Activated CD8-positive, alpha-beta T cell treated with anti-CD3 and anti-CD28 coated beads, Interleukin-2, amount 10 ng/mL, durations not matched to agents 7 days and 5 days (primary cell): ENCODE measurements at places on chromosomes 1 and 21. TPM values are rescaled to one million over a fixed set of nuclear protein-coding genes. Genes with fewer than 3 reads are reported as not detected.

DNA sequence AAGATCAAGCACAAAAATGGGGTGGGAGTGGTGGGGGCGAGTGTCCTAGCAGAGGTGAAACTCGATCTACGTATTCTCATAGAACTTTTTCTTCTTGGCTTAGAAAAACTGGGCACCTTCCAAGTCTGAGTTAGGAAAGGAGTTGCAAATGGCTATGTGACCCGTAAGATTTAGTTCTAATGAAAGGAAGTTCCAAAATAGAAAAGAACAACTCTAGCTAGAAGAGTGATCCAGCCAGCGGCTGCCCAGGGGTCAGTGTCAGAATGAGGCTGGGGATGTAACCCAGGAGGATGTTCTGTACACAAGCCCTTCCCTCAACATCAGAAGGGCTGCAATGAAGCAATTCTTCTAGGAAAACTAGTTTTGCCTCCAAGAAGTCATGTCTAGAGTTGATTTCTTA lies 5.2 kb downstream of the MTARC1 start:
- H3K4me3 ChIP-seq: no peak overlapping the region
- H3K4me1 ChIP-seq: peaks cover 1% of the 10 kb centered on the region
- peaks cover 21% of the 10 kb centered on the region for H3K27me3 ChIP-seq
- H3K36me3 ChIP-seq: no peaks in the 10 kb centered on the region
- no peak for DNase-seq

- H3K4me1 ChIP-seq: no peaks in the 10 kb centered on the region
- H3K36me3 ChIP-seq: no peaks in the 10 kb centered on the region
- no peak overlapping the region for H3K27ac ChIP-seq
- DNase-seq: no peak
- no peak overlapping the region for H3K4me3 ChIP-seq
These were observed 10.3 kb downstream of the ZYG11A start for GRCh38 chr1:52852854-52853253.

RIMS3 gene
- total RNA-seq: 6.2 TPM

GRCh38 chr21:41086569-41086968 lies 81.4 kb upstream of the BACE2 start:
- H3K4me3 ChIP-seq: no peak overlapping the region
- H3K36me3 ChIP-seq: no peaks in the 10 kb centered on the region
- H3K4me1 ChIP-seq: no peaks in the 10 kb centered on the region
- no peak overlapping the region for H3K27ac ChIP-seq

GRCh38 chr1:224631462-224632115 lies 15.5 kb downstream of the CNIH3 start:
- H3K4me1 ChIP-seq: peaks cover 4% of the 10 kb centered on the region
- no peak overlapping the region for H3K27ac ChIP-seq
- H3K27me3 ChIP-seq: peaks cover 14% of the 10 kb centered on the region
- H3K4me3 ChIP-seq: no peak overlapping the region

DNA sequence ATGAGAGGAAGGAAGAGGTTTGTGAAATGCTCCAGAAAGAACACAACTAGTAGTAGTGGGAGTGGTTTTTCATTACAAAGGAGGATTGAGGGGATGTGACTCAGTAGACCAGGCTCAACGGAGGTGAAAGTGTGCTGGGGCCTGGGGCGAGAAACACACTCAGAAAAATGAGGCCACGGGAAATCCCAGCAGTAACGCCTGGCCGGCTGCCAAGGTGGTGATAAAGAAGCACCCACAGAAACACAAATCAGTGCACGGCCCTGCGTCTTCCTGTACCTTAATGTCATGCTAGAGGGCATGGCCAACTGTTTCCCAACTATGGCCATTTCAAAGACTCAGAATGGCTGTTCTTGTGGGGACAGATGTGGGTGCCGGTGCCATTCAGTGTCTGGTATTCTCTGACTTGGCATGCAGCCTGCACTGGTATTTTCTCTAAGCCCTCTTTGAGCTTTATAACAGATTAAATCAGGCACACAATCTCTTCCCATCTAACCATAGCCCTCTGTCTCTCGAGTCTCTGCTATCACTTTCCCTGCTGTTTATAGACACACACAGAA lies 38.2 kb downstream of the URB2 start:
- peaks cover 27% of the 10 kb centered on the region for H3K36me3 ChIP-seq
- peak; percentile 57 for DNase-seq
- H3K27me3 ChIP-seq: no peaks in the 10 kb centered on the region
- H3K4me3 ChIP-seq: no peak overlapping the region
- H3K27ac ChIP-seq: no peak overlapping the region

- no peaks in the 10 kb centered on the region for H3K36me3 ChIP-seq
- no peak for DNase-seq
- H3K27ac ChIP-seq: no peak overlapping the region
- no peak overlapping the region for H3K4me3 ChIP-seq
These were observed 293.1 kb upstream of the LYPLAL1 start for GRCh38 chr1:218880484-218881060.

GRCh38 chr1:7108251-7108650 lies 323.0 kb downstream of the CAMTA1 start:
- H3K4me3 ChIP-seq: no peak overlapping the region
- no peaks in the 10 kb centered on the region for H3K27me3 ChIP-seq
- H3K4me1 ChIP-seq: no peaks in the 10 kb centered on the region
- H3K36me3 ChIP-seq: no peaks in the 10 kb centered on the region
- no peak overlapping the region for H3K27ac ChIP-seq
- no peak for DNase-seq

DNA sequence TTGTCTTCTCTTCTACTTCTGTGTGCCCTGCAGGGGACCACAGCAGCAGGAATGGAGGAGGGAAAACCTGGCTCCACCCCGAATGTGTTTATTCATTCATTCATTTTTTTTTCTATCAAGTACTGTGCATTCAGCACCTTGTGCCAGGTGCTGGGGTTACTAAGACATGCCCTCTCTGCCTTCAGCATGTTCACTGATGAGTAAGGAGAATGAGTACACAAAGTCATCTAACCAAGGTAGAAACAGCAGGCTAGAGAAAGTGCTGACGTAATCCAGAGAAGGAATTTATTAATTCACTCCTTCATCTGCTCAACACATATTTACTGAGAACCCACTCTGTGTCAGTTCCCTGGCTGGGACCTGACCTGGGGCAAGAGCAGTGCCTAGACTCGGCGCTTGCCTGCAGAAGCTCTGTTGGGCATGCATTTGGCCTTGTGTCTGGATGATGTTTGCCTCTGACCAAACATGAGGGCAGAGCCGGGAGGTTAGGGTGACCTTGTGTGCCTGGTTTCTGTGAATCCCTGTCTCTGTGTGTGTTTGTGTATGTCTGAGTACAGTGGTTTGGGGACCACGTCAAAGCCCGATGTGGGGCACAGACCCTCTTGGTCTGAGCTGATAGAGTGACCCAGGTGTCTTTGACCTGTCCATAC lies 3.3 kb upstream of the MYOG start:
- H3K27me3 ChIP-seq: peaks cover 9% of the 10 kb centered on the region
- H3K27ac ChIP-seq: no peak overlapping the region
- H3K4me3 ChIP-seq: no peak overlapping the region
- H3K36me3 ChIP-seq: no peaks in the 10 kb centered on the region

RPTN gene
- not detected for total RNA-seq

HCRTR1 gene
- total RNA-seq: not detected

DNA sequence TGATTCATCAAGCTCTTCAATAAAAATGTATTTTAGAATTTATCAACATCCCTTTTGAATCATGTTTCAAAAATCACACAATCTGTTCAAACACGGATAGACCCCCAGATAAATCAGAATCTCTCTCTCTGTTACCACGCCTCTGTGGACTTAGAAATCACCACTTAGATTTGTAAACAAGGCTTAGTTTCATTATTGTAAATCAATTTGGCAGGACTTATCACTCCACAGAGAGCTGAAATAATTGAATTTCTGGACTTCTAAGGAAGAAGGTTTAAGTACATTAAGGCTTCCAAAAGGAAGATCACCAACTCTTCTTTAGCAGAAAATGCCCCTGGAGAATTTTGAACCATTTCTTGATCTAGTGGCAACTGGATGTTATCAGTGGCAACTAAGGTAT lies 100.4 kb downstream of the APP start:
- H3K36me3 ChIP-seq: no peaks in the 10 kb centered on the region
- H3K4me3 ChIP-seq: no peak overlapping the region
- no peak for DNase-seq
- no peak overlapping the region for H3K27ac ChIP-seq

DNA sequence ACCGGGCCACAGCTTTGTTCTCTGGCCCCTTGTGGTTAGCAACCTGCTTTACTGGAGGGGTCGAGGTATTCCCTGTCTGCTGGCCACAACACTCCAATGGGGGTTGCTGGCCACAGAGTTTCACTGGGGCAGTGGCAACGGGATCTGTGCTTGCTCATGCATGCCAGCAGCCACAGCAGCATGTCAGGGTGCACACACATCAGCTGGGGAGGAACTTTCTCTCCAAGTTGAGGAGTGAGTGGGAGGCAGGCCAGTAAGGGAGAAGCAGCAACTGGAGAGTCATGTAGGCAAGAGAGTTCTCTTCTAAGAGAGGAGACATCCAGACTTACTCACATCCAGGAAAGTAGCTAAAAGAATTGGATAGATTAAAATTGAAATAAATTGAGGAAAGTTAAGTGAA lies 38.0 kb downstream of the SAMD13 start:
- H3K27ac ChIP-seq: no peak overlapping the region
- no peak for DNase-seq
- H3K27me3 ChIP-seq: no peaks in the 10 kb centered on the region

- H3K4me3 ChIP-seq: no peak overlapping the region
- no peak for DNase-seq
- H3K4me1 ChIP-seq: peaks cover 28% of the 10 kb centered on the region
- no peaks in the 10 kb centered on the region for H3K36me3 ChIP-seq
- H3K27me3 ChIP-seq: no peaks in the 10 kb centered on the region
- H3K27ac ChIP-seq: no peak overlapping the region
These were observed 131.5 kb downstream of the CNIH3 start for GRCh38 chr1:224747578-224747977.

DNA sequence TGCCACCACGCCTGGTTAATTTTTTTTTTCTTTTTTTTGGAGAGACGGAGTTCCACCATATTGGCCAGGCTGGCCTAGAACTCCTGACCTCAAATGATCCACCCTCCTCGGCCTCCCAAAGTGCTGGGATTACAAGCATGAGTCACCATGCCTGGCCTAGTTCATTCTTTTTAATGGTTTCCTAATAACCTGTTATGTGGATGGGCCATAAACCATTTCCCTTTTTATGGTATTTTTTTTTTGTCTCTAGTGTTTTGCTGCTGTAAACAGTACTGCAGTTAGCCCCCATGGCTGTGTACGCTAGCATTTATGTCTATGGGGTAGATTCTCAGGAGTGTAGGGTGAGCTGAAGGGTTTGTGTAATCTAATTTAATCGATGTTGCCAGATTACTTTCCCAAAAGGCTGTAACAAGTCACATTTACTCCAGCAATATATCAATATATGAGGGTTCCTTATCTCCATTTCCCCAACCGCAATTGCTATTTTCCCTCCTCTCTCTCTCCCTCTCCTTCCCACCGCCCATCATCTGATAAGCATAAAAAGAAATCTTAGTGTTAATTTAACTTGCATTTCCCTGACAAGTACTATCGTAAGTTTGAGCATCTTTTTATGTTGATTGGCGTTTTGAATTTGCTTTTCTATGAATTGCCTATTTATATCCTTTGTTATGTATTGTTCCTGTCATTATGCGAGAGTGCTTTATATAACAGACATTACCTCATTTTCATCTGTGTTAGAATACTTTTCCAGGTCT lies 28.7 kb downstream of the RCSD1 start:
- no peak overlapping the region for H3K4me3 ChIP-seq
- DNase-seq: no peak
- no peaks in the 10 kb centered on the region for H3K27me3 ChIP-seq
- H3K27ac ChIP-seq: no peak overlapping the region
- H3K36me3 ChIP-seq: peaks cover 61% of the 10 kb centered on the region

- H3K4me3 ChIP-seq: peak overlapping the region; percentile 100
- DNase-seq: no peak
- H3K36me3 ChIP-seq: peaks cover 56% of the 10 kb centered on the region
- no peaks in the 10 kb centered on the region for H3K27me3 ChIP-seq
- peaks cover 78% of the 10 kb centered on the region for H3K4me1 ChIP-seq
These were observed 3.5 kb downstream of the TNFRSF1B start for GRCh38 chr1:12170263-12170671.

DNAJC28 gene
- total RNA-seq: 0.73 TPM

GUCA2B gene
- not detected for total RNA-seq

DNA sequence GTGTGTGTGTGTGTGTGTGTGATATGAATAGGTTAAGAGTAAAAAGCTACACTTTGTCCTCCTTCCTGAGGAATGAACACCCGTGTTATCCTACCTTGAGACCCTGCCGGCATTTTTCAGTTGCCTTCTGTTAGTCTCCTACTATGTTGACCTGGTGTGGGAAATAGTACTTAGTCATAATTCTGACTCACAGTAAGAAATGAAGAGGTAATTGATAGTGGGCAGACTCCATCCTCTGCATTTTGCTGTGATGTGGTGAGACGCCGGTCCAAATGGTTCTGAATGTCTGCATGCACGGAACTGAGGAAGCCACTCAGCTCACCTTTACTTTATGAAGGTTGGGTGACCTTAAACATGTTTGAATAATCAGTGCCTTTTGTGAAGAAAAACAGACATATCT lies 12.6 kb downstream of the CD101 start:
- peaks cover 57% of the 10 kb centered on the region for H3K36me3 ChIP-seq
- DNase-seq: no peak
- H3K4me3 ChIP-seq: no peak overlapping the region
- peaks cover 37% of the 10 kb centered on the region for H3K4me1 ChIP-seq
- no peak overlapping the region for H3K27ac ChIP-seq
- no peaks in the 10 kb centered on the region for H3K27me3 ChIP-seq

DNA sequence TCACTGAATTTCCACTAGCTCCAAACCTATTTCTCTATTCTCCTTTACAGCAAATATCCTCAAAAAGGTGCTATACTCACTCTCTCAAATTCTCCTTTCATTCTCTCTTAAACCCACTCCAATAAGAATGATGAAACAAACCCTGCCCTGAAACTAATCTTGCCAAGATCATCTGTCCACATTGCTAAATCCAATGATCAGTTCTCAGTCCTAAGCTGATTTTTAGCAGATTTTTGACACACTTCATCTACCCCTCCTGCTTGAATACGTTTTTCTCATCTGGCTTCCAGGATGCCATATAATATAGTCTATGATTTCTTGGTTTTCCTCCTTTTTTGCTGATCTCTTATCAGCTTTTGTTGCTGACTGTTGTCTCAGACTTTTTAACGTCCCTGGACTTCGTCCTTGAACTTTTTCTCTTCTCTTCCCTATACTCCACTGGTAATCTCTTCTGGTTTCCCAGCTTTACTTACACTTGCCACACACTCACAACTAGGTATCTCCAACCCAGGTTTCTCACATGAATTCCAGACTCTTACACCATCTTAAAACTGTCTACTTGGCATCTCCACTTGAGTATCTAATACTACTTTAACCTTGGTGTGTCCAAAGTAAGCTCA lies 35.3 kb downstream of the RERE start:
- H3K4me3 ChIP-seq: no peak overlapping the region
- DNase-seq: no peak
- H3K27me3 ChIP-seq: no peaks in the 10 kb centered on the region

MYCL gene
- total RNA-seq: not detected

DNA sequence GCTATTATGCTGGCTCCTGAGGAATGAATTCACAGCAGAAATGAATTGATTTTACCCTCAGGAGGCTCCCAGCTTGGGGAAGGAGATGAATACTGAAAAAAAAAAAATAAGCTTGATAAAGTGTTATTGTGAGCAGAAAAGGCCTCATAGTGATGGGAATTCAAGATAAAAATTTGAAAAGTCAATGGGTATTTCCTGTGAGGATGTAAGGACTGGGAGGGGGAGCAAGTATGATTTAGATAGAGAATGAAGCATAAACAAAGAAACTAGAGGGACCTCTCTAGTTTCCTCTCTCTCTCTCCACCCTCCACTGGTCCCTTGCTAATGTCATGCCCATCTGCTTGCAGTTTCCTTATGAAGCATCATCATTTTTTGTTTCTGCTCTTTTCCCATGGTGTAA lies 439.0 kb upstream of the PLXNA2 start:
- no peak for DNase-seq
- H3K4me1 ChIP-seq: no peaks in the 10 kb centered on the region
- no peak overlapping the region for H3K27ac ChIP-seq
- no peaks in the 10 kb centered on the region for H3K36me3 ChIP-seq
- H3K27me3 ChIP-seq: no peaks in the 10 kb centered on the region
